ENCODE measurements at places on chromosomes 2 and 18.

GRCh38 chr2:95034818-95035217, 9.3 kb downstream of the MAL start:
- DNase-seq, result no peak

- peak; percentile 39 for DNase-seq
Observed at GRCh38 chr2:15560140-15560987, 770 bp downstream of the NBAS start.

DNA sequence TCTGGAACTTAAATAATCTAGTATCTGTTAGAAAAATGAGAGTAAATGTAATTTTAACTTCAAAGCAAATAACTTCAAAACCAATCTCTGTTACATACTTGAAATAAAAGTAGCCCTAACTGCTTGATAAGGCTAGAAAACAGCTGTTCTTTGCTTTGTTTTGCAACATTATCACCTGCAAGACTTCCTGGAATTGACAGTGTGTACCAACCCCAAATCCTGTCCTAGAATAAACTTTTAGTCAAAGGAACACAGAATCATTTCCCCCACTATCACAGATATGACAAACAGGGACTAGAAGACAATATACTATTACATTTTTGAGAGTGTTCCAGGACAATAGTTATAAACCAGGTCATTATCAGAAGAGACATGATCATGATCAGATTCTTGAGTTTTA, 105.3 kb upstream of the PGAP1 start:
- DNase-seq, result no peak

DNA sequence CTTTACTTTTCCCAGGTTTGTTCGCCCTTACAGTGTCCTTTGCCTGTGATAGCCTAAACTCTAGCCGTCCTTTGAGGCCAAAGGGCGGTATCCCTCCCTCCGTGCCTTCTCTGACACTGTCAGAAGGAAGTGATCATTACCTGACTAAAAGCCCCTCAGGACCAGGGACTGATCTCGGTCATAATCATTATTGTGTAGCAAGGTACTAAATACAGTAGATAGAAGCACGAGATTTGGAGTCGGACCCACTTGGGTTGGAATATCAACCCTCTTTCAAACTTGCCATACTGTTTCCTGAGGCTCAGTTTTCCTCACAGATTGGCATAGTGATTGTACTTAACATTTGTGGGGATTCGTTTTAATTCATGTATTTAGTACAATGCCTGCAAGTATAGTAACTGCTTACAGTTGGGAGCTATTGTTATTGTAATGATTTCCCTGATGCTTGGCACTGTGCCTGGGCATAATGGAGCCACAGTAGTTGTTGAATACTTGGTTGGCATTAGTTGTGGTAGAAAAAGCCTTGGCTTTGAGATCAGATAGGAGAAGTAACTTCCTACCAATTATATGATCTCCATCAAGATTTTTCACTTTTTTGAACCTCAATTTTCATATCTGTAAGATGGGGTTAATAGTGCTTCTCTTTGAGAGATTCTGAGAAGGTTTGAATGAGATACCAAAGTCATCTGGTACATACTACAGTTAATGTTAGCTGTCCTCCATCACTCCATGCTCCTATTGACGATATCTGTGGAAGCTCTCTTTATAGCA, 836 bp downstream of the STK11IP start:
- DNase-seq, result peak; percentile 26

- DNase-seq, result no peak
Observed at GRCh38 chr2:47402555-47402804, 476 bp upstream of the MSH2 start.

- no peak for DNase-seq
Observed at GRCh38 chr2:84732897-84733778, 147.7 kb downstream of the TRABD2A start.

DNA sequence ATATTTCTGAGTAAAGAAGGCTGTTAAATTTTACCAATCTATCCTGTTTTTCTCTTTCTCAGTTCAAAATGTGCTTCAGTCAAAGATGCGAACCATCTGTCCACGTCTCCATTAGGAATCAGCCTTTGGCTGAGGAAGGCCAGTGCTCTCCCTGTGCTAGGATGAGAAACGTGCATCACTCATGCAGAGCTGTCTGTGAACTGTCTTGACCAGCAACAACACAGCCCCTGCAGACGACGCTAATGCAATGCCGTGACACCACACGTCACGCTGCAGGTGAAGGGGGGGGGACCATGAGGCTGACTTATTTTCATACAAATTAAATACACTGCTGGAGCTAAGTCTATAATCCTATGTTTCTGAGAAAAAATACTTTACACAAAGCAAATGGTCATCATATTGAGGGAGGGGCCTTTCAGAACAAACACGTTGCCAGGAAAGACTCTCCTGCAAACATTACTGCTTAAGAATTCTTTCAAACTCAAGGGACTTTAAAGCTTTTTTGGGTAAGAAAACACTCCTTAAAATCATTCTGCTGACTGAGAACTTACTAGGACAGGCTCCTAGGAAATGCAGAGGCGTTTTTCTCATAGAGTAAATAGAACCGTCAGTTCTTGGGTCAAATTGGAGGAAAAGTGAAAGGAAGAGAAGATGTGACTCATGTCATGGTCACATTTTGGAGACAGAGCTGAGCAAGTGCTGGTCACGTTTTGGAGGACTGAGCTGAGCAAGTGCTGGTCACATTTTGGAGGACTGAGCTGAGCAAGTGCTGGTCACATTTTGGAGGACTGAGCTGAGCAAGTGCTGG, 97.0 kb downstream of the MBP start:
- DNase-seq, result no peak

DNA sequence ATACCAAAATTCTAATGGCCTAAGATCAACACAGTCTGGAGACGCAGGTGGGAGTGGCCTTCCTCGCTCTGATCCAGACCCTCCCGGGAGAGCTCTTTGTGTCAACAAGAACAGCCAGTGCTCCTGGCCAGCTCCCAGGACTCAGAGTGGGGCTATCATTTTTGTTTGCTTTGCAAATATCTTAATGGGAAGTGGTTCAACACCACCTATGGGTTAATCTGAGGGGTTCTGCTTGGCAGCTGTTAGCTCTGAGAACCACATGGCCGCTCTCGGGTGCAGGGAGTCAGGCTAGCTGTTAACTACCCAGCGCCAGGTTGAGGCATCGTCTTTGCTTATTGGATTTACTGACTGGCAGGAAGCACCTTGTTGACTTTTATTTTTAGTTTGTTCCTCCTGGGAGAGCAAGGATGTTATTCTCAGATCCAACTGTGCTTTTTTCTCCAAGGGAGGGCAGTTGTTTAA, 184.8 kb upstream of the SP5 start:
- DNase-seq, result peak; percentile 98

DNA sequence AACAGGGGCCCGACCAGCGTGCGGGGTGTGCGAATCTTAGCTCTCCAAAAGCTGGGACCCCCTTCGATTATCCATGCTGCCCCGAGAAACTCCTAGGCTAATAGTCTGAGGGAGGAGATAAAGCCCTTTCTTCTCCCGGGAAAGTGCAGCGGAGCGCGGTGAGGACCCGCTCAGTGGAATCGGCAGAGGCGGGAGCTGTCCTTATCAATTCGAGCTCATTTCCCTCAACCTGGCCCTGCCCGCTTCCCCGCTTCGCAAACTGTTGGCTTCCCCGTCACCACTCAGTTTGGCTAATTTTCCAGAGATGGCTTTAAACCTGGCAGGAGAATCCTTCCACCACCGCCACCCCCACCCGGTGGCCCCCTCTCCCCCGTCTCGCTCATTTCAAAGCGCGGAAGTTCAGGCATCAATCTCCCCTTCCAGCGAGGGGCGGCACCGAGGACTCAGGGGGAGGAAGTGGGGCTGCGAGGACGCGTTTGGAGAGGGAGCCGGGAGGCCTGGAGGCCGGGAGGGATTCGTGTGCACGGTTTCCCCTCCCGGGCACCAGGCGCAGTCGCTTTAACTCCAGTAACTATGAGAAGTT, 1.6 kb downstream of the KLHL14 start:
- DNase-seq, result peak; percentile 68

DNA sequence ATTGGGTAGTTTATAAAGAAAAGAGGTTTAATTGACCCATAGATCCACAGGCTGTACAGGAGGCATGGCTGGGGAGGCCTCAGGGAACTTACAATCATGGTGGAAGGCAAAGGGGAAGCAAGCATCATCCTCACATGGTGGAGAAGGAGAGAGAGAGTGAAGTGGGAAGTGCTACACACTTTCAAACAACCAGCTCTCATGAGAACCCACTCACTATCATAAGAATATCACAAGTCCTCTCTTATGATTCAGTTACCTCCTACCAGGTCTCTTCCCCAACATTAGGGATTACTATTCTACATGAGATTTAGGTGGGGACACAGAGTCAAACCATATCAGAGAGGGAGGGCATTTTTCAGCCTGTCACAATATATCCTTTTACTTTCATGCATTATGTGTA, 22.7 kb upstream of the DOCK10 start:
- no peak for DNase-seq

GRCh38 chr2:43737097-43737854, 36.6 kb upstream of the DYNC2LI1 start:
- DNase-seq, result no peak

DNA sequence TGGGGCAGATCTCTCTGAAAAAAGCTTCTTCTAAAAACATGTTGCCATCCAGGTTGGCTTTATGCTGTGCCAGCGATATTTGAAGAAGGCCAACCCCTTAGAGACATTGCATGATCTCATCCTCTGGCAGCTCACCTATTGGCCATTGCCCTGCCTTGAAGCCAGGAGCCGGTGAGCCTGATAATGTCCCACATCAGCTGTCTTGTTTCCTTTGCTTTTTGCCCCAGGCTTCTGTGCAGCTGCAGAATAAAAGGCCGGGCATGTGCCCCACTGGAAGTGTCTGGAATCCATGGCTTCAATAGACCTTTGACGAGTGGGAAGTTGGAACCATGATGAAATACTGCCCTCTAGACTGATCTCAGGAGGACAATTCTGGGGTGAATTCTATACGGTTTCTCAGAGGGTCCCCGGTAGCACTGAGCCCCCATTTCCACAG, 523.5 kb upstream of the ZEB2 start:
- no peak for DNase-seq

DNA sequence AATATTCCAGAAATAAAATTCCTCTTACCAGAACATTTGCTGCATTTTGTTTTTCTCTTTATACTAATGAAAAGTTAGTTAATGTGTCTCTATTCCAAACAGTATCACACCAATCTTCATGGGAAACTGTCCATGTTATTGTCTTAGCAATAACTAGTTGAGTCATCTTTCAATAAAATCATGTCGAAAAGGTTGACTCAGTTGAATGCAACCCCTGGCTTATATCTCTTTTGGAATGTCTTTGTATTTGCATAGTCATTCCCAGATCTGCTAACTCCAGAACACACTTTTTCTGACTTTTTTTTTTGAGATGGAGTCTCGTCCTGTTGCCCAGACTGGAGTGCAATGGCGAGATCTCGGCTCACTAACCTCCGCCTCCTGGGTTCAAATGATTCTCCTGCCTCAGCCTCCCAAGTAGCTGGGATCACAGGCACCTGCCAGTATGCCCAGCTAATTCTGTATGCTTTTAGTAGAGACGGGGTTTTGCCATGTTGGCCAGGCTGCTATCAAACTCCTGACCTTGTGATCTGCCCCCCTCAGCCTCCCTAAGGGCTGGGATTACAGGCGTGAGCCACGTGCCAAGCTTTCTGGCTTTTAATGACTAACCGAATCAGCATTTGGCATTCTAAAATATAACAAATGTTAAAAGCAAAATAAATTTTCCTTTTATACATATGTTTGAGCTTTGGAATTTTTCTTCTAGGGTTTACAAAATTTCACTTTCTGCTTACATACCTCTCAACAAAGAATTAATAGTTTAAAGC, 133.2 kb upstream of the GULP1 start:
- no peak for DNase-seq

GRCh38 chr2:76745605-76746004, 776.6 kb downstream of the LRRTM4 start:
- DNase-seq, result no peak

DNA sequence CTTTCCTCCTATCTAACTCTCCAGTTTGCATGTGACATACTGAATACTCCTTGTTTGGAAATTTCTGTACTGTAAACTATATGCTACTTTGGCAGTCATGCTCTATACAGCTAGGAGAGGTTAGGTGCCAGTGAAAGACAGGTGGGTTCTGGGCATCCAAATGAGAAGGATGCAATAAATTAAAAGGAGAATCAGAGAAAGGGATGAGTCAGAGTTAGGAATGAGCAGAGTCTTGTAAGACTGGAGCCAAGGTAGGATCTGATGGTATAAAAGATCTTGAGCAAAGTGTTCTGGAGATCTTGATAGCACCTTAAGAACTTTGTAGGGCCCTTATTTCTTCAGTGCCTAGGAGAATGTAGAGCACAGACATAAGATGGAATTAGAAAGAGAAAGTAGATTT, 58.7 kb upstream of the STAM2 start:
- no peak for DNase-seq

- DNase-seq, result no peak
Observed at GRCh38 chr2:43070030-43070429, 156.4 kb downstream of the ZFP36L2 start.

DNA sequence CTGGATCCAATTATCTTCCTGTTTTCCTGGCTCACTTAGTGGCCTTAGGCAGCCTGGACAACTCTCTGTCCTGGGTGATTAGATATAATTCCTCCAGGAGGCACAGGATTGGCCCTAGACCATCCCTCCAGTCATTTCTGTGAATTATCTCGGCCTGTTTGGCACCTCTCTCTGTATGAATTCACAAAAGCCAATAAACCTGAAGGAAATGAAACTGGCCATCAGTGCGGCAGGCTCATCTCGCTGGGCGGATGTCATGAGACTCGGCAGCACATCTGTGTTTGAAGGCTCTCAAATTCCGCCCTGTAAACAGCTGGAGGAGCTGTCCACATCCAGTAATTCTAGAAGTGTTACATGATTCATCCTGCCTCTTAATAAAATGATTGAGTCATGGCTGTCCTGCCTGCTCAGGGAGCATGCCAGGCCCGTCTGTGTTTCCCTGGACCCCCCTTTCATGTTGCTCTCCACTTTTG, 38.6 kb downstream of the ACOXL start:
- peak; percentile 78 for DNase-seq

DNA sequence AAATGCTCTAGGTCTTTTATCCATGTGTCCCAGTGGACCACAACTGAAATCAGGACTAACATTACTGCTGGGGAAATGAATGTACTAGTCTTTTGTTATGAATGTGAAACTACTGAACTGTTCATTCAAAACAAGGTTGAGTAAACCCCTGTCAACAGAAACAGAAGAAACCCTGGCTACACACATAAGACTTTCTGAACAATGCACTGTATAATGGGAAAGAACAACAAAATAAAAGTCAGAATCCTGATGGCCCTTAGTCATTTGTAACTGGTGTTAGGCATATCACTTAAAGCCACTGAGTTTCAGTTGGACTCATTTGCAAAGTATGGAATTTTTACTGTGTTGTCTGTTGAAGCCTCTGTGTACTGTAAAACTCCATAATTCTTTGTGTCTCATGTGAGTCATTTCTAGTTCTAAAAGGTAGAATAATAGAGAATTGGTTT, 77.0 kb upstream of the UBXN4 start:
- no peak for DNase-seq

DNA sequence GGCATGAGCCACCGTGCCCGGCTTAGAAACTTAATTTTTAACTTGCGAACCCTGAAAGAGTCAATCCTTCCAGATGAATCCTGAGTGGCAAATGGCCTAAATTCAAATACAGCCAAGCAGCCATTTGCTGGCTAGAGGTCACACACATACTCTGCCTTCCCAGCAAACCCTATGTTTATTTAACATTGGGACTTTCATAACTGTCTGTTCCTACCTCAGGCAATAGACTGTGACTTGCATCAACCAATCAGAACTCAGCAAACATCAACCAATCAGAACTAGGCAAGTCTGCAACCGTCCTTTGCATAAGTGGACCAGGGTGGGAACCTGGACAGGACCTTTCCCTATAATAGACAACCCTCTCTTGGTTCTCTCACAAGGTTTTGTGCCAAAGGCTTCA, 127.5 kb downstream of the DTNB start:
- DNase-seq, result no peak
